K562 (cell line): ENCODE measurements at places on chromosomes 5 and 9. TPM values are rescaled to one million over a fixed set of nuclear protein-coding genes. Genes with fewer than 3 reads are reported as not detected.

GRCh38 chr5:125376059-125376641, 629.7 kb upstream of the ZNF608 start:
- H3K27ac ChIP-seq, result no peak overlapping the region
- H3K4me3 ChIP-seq, result no peak overlapping the region
- no peaks in the 10 kb centered on the region for H3K36me3 ChIP-seq
- no peaks in the 10 kb centered on the region for H3K27me3 ChIP-seq
- no peak for DNase-seq

GRCh38 chr9:123960366-123960765, 30.4 kb upstream of the DENND1A start:
- H3K27me3 ChIP-seq, result peaks cover 40% of the 10 kb centered on the region
- DNase-seq, result peak; percentile 27
- H3K36me3 ChIP-seq, result no peaks in the 10 kb centered on the region
- no peaks in the 10 kb centered on the region for H3K4me1 ChIP-seq

- peaks cover 89% of the 10 kb centered on the region for H3K36me3 ChIP-seq
- peak; percentile 84 for DNase-seq
- H3K27ac ChIP-seq, result peak overlapping the region; percentile 95
- H3K4me3 ChIP-seq, result no peak overlapping the region
Measured at GRCh38 chr5:54325610-54326311, 15.4 kb upstream of the ARL15 start.

GPR150 gene
- not detected in 2 replicates for total RNA-seq
